ENCODE measurements at places on chromosomes 2 and 18.
A peak's percentile ranks its signal among the peaks of the same experiment; 100 is the strongest.

- no peak for DNase-seq
Measured at GRCh38 chr2:191740016-191740419, 62.1 kb downstream of the NABP1 start.

DNA sequence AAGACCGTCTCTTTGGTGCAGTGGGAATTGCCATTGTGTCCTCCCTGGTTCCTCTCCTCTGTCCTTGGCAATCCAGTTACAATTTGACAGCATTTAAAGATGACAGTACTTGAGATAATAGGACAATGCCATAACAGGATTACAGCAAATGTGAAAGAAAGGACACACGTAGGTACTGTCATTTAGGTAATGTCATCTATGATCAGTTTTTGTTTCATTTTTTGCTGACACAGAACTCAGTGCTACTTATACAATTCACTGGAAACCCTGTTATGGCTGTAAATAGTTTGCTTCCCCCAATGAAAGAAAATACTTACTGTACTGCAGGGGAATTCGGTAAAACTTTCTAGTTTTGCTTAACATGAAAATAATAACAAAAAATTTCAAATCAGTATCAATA is 65.2 kb downstream of the BCL11A start:
- DNase-seq = no peak

DNA sequence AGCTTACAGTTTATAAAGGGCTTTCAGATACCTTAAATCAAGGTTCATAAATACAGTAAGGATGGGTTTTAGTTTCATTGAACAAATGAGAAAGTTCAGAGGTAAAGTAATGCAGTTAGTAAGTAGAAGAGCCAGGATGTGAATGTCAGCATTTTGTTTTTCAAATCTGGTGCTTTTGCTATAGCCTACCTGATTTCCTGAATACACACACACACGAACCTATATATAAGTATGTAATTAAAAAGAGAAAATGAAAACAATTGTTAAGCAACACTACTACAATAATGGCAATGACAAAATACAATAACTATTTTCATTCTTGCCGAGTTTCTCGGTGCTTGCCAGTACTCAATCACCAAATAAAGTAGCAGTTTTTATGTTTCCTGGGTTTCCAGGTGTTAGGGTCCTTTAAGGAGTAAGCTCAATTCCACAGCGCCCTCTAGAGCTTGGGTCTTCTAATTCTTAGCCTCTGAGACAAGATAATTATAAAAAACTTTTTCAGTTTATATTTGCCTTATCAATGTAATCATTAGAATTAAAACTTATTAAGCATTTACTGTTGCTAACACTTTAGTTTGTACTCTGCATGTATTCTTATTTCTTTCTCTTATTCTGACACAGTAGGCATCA is 512.9 kb upstream of the ACVR2A start:
- DNase-seq = no peak

DNA sequence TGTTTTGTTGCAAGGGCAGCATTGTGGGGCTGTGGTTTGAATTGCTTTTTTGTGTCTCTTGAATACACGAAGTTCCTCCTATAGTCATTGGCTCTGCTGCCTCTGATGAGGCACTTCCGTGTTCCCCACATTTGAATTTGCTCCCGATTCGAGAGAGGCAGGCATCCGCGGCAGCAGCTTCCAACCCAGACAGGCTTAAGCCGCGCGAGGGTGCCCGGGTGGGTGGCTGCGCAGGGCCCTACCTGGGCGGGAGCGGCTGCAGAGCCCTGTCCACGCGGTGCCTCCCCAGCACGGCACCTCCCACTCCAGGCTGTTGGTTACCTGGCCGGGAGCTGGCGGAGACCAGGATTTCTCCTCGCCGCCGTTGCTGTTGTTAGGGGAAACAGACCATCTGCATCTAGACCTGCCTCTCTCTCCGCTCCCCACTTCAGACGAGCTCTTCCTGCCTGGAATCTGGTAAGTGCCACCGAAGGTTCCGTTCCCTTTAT is 151.3 kb downstream of the NEDD4L start:
- peak; percentile 85 for DNase-seq

DNA sequence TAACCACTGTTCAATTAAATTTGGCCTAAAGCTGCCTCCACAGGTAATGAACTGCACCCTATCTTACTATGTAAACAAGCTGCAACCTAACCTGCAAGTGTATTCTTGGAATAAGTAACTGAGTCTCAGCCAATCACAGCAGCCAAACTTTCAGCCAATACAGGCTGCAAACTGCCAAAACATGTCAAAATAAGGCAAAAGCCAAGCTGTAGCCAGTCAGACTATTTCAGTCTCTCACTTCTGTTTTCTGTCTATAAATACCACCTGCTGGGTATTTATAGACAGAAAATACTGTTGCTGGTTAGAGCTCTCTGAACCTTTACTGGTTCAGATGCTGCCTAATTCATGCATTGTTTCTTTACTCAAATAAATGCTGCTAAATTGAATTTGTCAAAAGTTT is 14.3 kb downstream of the C2orf76 start:
- no peak for DNase-seq

- no peak for DNase-seq
Measured at GRCh38 chr18:5914951-5915350, 19.6 kb upstream of the TMEM200C start.
